Peyer's patch (tissue), 4 donors: ENCODE measurements at places on chromosomes 5 and 9. TPM values are rescaled to one million over a fixed set of nuclear protein-coding genes. Genes with fewer than 3 reads are reported as not detected.

DNA sequence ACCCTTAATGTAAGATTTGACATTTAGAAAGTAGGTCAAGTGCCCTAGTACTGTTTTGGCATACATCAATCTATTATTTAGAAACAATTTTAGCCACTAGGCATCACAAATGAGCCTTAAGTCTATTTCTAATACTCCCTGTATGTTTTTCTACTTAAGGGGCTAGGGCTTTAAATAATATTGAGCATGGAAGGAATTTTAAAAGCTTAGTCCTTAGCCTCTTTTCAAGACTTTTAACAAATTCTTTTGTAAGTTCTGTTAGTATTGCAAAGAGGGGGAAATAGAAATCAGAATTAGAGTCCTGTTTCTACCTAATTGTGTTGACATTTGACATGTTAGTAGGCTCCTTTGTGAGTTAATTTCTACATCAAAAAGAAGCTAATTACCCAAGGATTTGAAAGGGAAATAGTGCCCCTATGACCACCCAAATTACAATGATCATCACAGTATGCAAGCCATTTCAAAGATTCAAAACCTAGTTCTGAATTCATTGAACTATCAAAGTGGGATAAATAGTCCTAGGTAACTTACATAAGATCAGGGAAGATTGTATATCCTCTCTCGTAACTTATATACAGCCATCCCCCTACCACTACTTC lies 647.8 kb upstream of the ACO1 start:
- H3K4me3 ChIP-seq = no peak overlapping the region
- no peaks in the 10 kb centered on the region for H3K4me1 ChIP-seq
- DNase-seq = no peak
- no peak overlapping the region for H3K27ac ChIP-seq
- H3K27me3 ChIP-seq = no peaks in the 10 kb centered on the region
- no peaks in the 10 kb centered on the region for H3K36me3 ChIP-seq

The ITGA2 gene
- total RNA-seq = 13.6 TPM

GRCh38 chr5:74272831-74273451 lies 367.6 kb downstream of the ENC1 start:
- no peak overlapping the region for H3K27ac ChIP-seq
- no peak for DNase-seq
- no peak overlapping the region for H3K4me3 ChIP-seq
- no peaks in the 10 kb centered on the region for H3K27me3 ChIP-seq

DNA sequence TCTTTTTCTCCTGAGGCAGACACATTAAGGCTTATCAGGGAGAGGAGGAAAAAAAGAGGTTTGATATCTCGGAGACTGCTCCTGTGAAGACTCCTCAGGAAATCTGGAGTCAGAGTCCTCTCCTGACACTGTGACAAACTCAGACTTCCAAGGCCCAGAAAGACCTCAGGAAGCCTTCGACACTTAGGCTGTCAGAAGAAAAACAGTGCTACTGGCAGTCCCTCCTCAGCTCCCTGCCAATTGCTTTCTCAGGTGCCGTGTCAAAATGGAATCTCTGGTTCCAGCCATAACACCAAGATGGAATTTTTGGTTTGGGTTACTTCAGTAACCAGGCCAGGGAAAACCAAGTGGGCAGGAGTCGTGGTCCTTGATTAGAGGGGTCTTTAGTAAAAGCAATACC lies 4.1 kb downstream of the STK10 start:
- no peak for DNase-seq
- H3K4me1 ChIP-seq = peaks cover 3% of the 10 kb centered on the region
- H3K36me3 ChIP-seq = no peaks in the 10 kb centered on the region
- H3K27me3 ChIP-seq = no peaks in the 10 kb centered on the region
- H3K4me3 ChIP-seq = no peak overlapping the region

- H3K4me1 ChIP-seq = no peaks in the 10 kb centered on the region
- no peak overlapping the region for H3K4me3 ChIP-seq
- no peak for DNase-seq
- H3K27ac ChIP-seq = no peak overlapping the region
Measured at GRCh38 chr5:134906811-134907210, 1.9 kb downstream of the PCBD2 start.

DNA sequence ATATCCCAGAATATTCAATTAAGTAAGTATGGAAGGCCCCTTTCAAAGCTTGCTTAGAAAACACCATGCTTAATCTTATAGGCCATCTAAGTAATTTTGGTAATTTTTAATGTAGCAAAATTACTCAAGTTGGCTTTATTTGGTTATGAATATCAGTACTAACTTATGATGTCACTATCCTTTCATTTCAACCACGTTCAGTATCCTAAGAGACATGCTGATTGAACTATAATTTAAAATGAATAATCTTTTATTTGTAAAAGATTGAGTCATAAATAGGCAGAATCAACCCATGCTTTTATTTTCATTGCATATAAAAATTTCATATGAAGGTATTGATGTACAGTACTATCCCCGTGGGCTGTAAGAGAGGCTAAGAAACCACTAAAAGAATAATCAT lies 386.9 kb downstream of the RAB3C start:
- H3K36me3 ChIP-seq = peaks cover 25% of the 10 kb centered on the region
- DNase-seq = no peak
- no peaks in the 10 kb centered on the region for H3K4me1 ChIP-seq

DNA sequence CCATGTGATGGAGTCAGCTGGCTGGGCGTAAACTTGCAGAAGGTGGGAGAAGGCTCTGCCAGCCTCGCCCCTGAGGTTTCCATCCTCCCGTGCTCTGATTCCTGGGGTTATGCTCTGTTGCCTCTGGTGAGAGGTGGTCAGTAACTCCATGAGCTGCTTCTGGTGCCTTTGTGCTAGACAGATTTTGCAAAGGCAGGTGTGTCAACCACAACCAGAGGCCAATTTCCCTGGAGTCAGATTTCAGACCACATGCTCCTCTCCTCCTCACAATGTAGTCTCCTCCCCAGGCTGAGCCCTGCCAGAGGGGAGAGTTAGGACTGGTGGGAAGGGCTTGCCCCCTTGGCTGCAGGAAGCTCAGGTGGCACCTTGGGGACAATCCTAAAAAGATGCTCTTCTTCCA lies 38.8 kb upstream of the TENT4A start:
- no peak overlapping the region for H3K27ac ChIP-seq
- no peaks in the 10 kb centered on the region for H3K27me3 ChIP-seq

- no peaks in the 10 kb centered on the region for H3K27me3 ChIP-seq
- H3K36me3 ChIP-seq = no peaks in the 10 kb centered on the region
- no peak overlapping the region for H3K27ac ChIP-seq
- H3K4me3 ChIP-seq = no peak overlapping the region
Measured at GRCh38 chr9:133064241-133065069, 2.7 kb downstream of the CEL start.

The RHOBTB3 gene
- 54.0 TPM for total RNA-seq

The INSYN2B gene
- not detected for total RNA-seq

The FOXD4L6 gene
- not detected for total RNA-seq

The SPAAR gene
- total RNA-seq = 17.3 TPM

The TSLP gene
- 0.35 TPM for total RNA-seq

DNA sequence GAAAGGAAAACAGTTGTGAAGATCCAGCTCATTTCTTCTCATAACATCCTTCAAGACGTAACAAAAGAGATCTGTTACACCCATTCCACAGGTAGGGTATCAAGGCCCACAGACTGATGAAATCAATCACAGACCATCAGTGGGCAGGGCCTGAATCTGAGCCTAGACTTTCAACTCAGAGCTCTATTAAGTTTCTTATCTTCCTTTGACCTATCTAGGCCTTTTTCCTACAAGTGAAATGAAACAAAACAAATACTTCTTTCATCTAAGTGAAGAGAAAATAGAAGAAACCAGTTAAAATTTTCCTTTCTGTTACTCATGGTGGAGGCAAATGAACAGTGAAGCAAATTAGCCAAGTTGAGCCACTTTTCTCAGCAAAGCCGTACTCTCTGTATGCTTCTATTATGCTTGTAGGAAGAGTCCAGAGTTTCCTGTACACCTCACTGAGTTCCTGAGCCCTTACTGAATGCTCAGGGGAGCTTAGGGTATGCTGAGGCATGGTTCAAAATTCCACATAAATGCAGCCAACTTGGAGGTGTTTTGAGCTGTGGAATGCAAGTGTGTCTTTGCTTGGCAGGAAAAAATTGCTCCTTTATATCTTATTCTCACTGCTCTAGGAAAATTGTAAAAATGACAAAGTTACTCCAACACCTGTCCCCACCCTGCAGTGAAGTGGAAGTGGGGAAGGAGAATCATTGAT lies 91.9 kb downstream of the FEM1C start:
- no peak overlapping the region for H3K4me3 ChIP-seq
- peak overlapping the region; percentile 66 for H3K27ac ChIP-seq
- H3K36me3 ChIP-seq = no peaks in the 10 kb centered on the region
- H3K4me1 ChIP-seq = peaks cover 14% of the 10 kb centered on the region

- no peak overlapping the region for H3K27ac ChIP-seq
- no peak for DNase-seq
- H3K4me1 ChIP-seq = no peaks in the 10 kb centered on the region
- H3K4me3 ChIP-seq = no peak overlapping the region
Measured at GRCh38 chr9:5478206-5478605, 27.9 kb downstream of the CD274 start.

- no peak for DNase-seq
- H3K4me3 ChIP-seq = no peak overlapping the region
- H3K27ac ChIP-seq = no peak overlapping the region
- H3K27me3 ChIP-seq = no peaks in the 10 kb centered on the region
- H3K4me1 ChIP-seq = no peaks in the 10 kb centered on the region
Measured at GRCh38 chr5:161700065-161700464, 14.5 kb downstream of the GABRA6 start.

GRCh38 chr5:120516805-120517204 lies 52.7 kb downstream of the PRR16 start:
- H3K4me3 ChIP-seq = no peak overlapping the region
- no peaks in the 10 kb centered on the region for H3K27me3 ChIP-seq
- DNase-seq = no peak
- H3K4me1 ChIP-seq = no peaks in the 10 kb centered on the region

The SMIM27 gene
- total RNA-seq = 3.2 TPM

DNA sequence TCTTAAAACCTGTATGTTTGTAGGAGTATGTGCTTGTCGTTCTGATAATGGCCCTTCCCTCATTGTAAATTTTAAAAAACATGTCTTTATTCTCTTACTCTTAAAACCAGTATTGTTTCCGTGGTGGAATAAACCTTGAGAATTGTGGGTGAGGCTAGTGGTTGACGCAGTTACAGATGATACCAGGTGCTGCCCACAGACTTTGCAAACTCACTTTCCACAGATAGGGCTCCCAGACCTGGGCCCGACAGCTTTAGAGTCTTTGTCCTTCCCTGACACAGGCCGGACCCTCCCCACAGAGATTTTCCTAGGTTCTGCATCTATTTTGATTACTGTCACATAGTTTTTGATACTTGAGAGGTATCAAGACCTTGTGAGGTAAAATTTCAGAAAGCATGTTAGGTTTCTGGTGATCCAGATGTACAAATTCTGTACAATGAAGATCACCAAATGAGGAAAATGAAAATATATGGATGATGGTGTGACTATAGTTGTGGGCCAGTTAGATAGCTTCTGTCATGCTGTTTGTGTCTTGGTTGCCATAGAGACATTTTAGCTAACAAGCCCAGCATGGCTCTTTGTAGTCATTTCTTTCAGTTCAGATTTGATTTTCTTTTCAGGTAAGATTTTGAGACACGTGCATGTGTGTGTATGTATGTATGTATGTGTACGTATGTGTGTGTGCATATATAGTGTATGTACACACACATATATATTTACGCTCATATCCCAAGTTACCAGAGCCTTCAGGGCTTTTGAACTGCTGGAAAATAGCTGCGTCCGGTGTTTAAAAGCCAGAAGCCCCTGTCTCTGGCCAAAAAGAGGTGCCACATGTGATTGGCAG lies 33.8 kb downstream of the DMRT1 start:
- no peak overlapping the region for H3K4me3 ChIP-seq
- no peak overlapping the region for H3K27ac ChIP-seq
- no peaks in the 10 kb centered on the region for H3K4me1 ChIP-seq
- H3K27me3 ChIP-seq = no peaks in the 10 kb centered on the region
- DNase-seq = no peak
- H3K36me3 ChIP-seq = no peaks in the 10 kb centered on the region

- H3K4me3 ChIP-seq = no peak overlapping the region
- H3K4me1 ChIP-seq = no peaks in the 10 kb centered on the region
- H3K36me3 ChIP-seq = no peaks in the 10 kb centered on the region
- no peak for DNase-seq
- no peaks in the 10 kb centered on the region for H3K27me3 ChIP-seq
Measured at GRCh38 chr5:67027171-67027570, 169.4 kb downstream of the CD180 start.

- H3K27ac ChIP-seq = no peak overlapping the region
- DNase-seq = no peak
- no peaks in the 10 kb centered on the region for H3K27me3 ChIP-seq
- no peaks in the 10 kb centered on the region for H3K36me3 ChIP-seq
- H3K4me3 ChIP-seq = no peak overlapping the region
- no peaks in the 10 kb centered on the region for H3K4me1 ChIP-seq
Measured at GRCh38 chr9:13816837-13817236, 497.1 kb downstream of the NFIB start.

DNA sequence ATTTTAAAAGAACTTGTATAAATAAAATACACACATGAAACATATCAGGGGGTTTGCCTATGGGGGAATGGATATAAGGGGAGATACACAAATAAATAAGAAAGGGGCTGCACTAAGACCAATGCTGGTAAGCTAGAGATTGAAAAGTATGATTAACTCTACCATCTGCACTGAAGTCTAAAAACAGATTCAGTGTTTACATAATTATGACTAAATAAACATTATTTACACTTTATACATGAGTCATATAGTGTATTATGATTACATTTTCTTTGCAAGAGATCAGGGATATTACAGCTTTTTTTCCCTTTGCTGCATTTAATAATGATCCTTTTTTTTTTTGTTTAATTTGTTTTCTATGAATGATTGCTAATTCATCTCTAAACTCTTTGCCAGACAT lies 367.9 kb downstream of the TMEM38B start:
- no peaks in the 10 kb centered on the region for H3K27me3 ChIP-seq
- H3K36me3 ChIP-seq = no peaks in the 10 kb centered on the region
- H3K4me3 ChIP-seq = no peak overlapping the region

GRCh38 chr9:3215658-3216057 lies 310.1 kb downstream of the RFX3 start:
- H3K27me3 ChIP-seq = no peaks in the 10 kb centered on the region
- no peaks in the 10 kb centered on the region for H3K36me3 ChIP-seq
- no peak overlapping the region for H3K4me3 ChIP-seq
- H3K27ac ChIP-seq = no peak overlapping the region
- DNase-seq = no peak

GRCh38 chr5:15752663-15753285 lies 252.8 kb downstream of the FBXL7 start:
- no peaks in the 10 kb centered on the region for H3K27me3 ChIP-seq
- H3K4me1 ChIP-seq = no peaks in the 10 kb centered on the region
- H3K36me3 ChIP-seq = no peaks in the 10 kb centered on the region
- H3K27ac ChIP-seq = no peak overlapping the region
- H3K4me3 ChIP-seq = no peak overlapping the region

The C9orf78 gene
- 42.2 TPM for total RNA-seq

DNA sequence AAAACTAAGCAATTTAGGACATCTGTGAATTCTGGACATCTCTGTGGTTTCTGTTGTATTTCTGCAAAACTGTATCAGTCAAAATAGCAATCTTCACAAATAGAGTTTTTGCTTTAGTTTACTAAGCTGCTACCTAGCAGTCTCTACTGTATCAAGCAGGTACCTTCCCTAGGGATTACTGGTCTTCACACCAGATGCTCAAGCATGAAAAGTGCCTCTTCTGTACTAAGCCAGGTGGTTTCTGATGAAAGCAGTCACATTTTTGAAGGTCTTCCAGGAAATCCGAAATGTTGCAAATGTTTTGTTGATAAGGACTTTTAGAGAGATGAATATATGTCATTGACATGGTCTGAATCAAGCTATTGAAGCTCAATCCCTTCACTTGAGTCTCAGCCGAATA lies 540.0 kb downstream of the KCTD16 start:
- DNase-seq = no peak
- H3K27me3 ChIP-seq = no peaks in the 10 kb centered on the region
- H3K36me3 ChIP-seq = no peaks in the 10 kb centered on the region
- H3K27ac ChIP-seq = no peak overlapping the region
